Skeletal muscle tissue (tissue), 5 donors: ENCODE measurements at places on chromosomes 7 and 10. TPM values are rescaled to one million over a fixed set of nuclear protein-coding genes. Genes with fewer than 3 reads are reported as not detected.

The MGAM2 gene
- total RNA-seq: under 0.01 TPM

The NEUROD6 gene
- not detected for total RNA-seq

The OR2A12 gene
- not detected for total RNA-seq

The IFIT1B gene
- 2.1 TPM for total RNA-seq

The SLC18A2 gene
- 1.0 TPM for total RNA-seq

The DRGX gene
- not detected for total RNA-seq

The CTNNA3 gene
- total RNA-seq: 24.0 TPM

The ASB15 gene
- 2.6 TPM for total RNA-seq

The CFAP58 gene
- total RNA-seq: under 0.01 TPM

The TUBB8 gene
- total RNA-seq: not detected

The TRIM50 gene
- total RNA-seq: 0.52 TPM

The SPAM1 gene
- total RNA-seq: not detected

The SEC61G gene
- 196 TPM for total RNA-seq

The IGF2BP3 gene
- 59.0 TPM for total RNA-seq

The FAM13C gene
- total RNA-seq: 31.8 TPM

The OR13A1 gene
- not detected for total RNA-seq

The TBX20 gene
- total RNA-seq: 1.0 TPM

The HOXA7 gene
- 1.6 TPM for total RNA-seq

The NET1 gene
- 79.3 TPM for total RNA-seq

The POLR2J2 gene
- total RNA-seq: 2.1 TPM

The NME8 gene
- not detected for total RNA-seq

The GALNT17 gene
- total RNA-seq: 24.5 TPM

The PDLIM1 gene
- 9.9 TPM for total RNA-seq

The GTF2IRD2 gene
- total RNA-seq: 36.0 TPM

The TAS2R5 gene
- 0.52 TPM for total RNA-seq

The PDE6C gene
- not detected for total RNA-seq
